Activated T-helper 1 cell treated with anti-CD3 and anti-CD28 coated beads, Interleukin-2, amount 50 U/mL, for 16 hours (primary cell): ENCODE measurements at places on chromosomes 2 and 18.

DNA sequence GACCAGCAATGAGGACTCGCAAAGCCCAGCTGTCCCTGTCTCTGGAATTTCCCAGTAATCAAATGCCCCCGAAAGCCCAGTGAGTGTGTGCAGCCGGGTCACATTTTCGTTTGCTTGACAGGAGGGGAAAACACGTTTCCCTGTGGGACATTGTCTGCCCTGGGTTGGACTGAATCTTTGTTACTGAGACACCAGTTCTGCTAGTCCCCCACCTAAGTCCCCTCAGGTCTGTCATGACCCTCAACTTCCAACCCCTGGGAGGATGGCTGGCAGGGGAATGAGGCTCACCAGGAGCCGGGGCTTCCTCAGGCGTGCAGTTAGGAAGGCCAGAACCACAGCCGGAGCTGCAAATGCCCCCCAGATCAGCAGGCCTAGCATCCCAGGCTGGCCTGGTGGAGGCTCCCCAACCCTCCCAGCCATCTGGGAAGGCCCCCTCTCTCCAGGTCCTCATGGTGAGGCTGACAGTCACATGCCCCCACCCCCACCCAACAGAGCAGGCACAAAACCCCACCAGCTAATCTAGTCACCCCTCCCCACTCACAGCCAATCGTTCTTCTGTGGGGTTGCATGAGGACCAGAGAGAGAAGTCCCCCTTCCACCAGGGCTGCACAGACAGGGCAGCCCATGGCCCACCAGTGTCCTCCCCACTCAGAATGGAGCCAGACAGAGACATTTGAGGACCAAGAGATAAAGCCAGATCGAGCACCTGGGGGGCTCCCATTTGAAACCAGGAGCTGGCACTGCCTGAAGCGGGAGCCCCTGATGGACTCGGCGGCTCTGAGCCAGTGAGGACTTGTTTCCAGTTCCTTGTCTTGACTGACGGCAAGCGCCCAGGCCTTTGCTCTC lies 33.6 kb downstream of the CYP26B1 start:
- no peak for DNase-seq

GRCh38 chr2:44351088-44351487 lies 10.2 kb downstream of the PREPL start:
- no peak for DNase-seq

DNA sequence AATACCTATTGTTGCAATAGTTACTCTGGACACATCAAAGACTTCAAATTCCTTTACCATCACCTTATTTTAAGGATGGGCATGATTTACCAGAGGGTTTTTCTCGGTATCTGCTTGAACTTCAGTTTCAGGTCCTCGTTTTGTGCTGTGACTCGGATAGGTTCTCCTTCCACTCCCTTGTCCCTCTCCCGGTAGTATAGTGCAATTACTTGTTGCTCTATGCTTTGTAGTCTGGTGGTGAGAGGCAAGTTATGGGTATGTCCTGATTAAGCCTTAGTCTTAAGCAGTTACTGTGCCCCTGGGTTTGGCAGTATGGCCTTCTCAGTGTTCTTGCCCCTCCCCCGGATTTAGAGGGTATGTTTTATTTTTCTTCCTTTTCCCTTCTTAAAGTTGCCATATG lies 96.6 kb downstream of the RHBDD1 start:
- no peak for DNase-seq

- no peak for DNase-seq
Measured at GRCh38 chr2:234495251-234496054, 1.4 kb downstream of the ARL4C start.

- no peak for DNase-seq
Measured at GRCh38 chr2:179646862-179647587, 214.4 kb downstream of the ZNF385B start.

DNA sequence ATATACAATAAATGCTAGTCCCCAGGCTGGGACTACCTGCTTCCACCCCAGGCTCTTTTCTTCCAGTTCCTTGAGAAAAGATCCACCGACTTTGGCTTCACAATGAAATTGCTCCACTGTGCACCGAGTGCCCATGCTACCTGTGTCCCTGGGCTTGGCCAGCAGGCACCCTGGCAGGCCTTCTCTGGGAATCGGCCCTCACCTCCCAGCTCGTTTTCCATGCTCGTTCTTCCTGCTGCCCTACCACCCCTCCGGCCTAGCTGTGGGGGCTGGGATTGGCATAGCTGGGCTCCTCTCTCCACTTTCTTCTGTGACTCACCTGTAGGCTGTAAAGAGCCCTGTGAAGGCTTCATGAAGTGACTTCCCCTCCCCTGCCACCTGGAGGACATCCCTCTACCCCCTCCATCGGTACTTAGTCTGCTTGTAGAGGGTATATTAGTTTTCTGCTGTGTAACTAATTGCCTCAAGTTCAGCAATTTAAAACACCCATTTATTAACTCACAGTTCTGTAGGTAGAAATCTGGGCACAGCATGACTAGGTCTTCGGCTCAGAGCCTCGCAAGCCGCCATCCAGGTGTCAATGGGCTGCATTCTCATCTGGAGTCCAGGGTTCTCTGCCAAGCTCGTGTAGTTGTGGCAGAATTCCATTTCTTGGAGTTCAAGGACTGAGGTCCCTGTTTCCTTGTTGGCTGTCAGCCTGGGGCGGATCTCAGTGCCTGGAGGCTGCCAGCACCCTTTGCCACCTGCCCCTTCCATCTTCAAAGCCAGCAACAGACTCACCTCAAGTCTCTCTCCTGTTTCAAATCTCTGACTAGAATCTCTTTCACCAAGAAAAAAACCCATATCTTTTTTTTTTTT lies 57.6 kb downstream of the DPYSL5 start:
- no peak for DNase-seq

DNA sequence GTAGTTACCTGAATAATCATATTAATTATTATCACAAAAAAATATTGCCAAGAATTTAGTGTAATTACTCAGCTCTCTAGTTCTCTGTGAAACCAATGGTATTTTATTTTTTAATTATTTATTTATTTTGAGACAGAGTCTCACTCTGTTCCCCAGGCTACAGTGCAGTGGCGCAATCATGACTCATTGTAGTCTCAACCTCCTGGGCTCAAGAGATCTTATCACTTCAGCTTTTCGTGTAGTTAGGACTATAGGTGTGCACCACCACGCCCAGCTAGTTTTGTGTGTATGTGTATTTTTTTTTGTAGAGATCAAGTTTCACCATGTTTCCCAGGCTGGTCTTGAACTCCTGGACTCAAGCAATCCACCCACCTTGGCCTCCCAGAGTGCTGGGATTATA lies 440.4 kb upstream of the CDH20 start:
- no peak for DNase-seq

DNA sequence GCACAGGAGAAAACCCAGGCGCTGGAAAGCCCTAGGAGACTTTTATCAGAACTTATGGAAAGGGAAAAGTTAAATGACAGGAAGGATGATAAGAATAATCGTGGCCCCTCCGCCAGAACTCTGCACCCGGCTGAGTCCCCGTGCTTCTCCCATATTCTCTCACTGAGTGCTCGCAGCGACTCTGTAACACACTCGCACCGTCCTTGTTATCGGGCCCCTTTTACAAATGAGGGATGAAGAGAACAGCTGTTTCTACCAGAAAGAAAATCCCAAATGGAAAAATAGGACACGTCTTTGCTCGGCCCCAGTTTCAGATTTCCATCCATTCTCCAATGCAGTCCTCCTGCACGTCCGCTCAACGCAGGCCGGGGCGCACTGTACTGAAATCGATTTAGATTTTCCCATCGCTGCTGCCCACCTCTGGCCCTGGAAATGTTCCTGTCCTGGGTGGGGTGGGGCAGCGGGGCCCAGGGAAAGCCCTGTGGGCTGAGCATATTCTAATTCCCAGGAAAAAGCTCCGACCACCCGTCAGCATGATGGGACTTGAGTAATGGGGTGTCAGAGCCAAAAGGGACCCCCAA lies 66.4 kb downstream of the KCNF1 start:
- no peak for DNase-seq

DNA sequence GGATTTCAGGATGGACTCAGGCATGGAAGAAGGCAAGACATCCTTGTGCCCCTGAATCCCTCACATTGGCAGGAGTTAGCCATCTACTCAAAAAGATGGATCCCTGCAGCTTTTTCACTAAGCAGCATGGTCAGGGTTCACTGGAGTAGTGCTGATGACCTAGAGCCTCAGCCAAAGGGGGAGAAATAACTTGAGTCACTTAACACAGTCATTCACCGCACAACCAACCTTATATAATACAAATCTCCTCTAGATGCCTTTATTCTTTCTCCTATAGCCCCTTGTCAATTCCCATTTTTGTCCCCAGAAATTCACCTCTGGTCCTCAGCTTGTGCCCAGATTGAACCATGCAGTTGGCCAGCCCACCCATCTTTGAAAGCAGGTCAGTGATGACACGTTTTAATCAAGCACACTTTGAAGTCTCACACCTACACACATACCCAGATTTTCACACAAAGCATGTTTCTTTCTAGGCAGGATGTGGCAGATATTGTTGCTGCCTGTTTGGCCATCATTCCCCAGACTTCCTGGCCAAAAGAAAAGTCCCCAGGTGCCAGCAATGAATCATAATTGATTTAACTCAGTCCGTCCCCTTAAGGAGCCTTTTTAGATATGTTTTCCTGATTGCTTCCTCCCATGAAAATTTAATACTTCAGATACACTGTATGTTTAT lies 84.2 kb downstream of the LBH start:
- no peak for DNase-seq

GRCh38 chr2:1045109-1045508 lies 94.5 kb downstream of the SNTG2 start:
- no peak for DNase-seq

GRCh38 chr2:215366440-215367032 lies 54.7 kb downstream of the ATIC start:
- DNase-seq: no peak

- DNase-seq: no peak
Measured at GRCh38 chr18:61225336-61225735, 107.9 kb upstream of the CDH20 start.

GRCh38 chr18:3874125-3874524 lies 424.2 kb downstream of the TGIF1 start:
- no peak for DNase-seq
